ENCODE measurements at places on chromosomes 11 and 22. TPM values are rescaled to one million over a fixed set of nuclear protein-coding genes. Genes with fewer than 3 reads are reported as not detected.

The ST13 gene
- total RNA-seq, result 172 TPM

The NDUFS3 gene
- 71.7 TPM for total RNA-seq

The ARHGAP20 gene
- total RNA-seq, result 6.2 TPM

The CDCA5 gene
- total RNA-seq, result 12.5 TPM

The PLAAT5 gene
- total RNA-seq, result under 0.01 TPM

The UCP2 gene
- total RNA-seq, result 0.59 TPM

The APOBEC3B gene
- 3.9 TPM for total RNA-seq

The HTR3A gene
- not detected for total RNA-seq

The LRRN4CL gene
- 38.2 TPM for total RNA-seq

The WNT7B gene
- total RNA-seq, result not detected

The JAM3 gene
- 61.7 TPM for total RNA-seq

The EHF gene
- not detected for total RNA-seq

The CARD18 gene
- total RNA-seq, result not detected

The EMID1 gene
- not detected for total RNA-seq

The ZP1 gene
- 0.98 TPM for total RNA-seq
